CD8-positive, alpha-beta memory T cell (primary cell): ENCODE measurements at places on chromosomes 12 and 14. TPM values are rescaled to one million over a fixed set of nuclear protein-coding genes. Genes with fewer than 3 reads are reported as not detected.

The SSPN gene
- not detected for total RNA-seq

GRCh38 chr14:100293497-100294212 is 12.6 kb downstream of the SLC25A29 start:
- DNase-seq = no peak

DNA sequence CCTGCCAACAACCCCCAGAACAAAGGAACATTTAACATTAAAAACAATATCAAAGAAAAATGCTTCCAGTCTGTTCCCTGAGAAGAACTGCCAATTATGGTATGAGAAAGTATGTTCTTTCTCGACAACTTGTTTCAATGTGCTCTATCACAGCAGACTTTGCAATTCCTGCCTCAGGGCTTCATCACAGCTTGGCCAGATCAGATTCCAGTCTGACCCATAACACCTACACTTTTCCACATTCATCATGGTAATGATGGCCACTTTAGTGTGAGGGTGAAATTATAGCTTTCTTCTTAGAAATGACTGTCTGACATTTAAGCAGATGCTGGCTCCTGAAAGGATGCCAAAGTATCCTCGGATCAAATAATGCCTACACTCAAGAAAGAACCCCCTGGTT is 17.0 kb downstream of the NEK9 start:
- no peak for DNase-seq

DNA sequence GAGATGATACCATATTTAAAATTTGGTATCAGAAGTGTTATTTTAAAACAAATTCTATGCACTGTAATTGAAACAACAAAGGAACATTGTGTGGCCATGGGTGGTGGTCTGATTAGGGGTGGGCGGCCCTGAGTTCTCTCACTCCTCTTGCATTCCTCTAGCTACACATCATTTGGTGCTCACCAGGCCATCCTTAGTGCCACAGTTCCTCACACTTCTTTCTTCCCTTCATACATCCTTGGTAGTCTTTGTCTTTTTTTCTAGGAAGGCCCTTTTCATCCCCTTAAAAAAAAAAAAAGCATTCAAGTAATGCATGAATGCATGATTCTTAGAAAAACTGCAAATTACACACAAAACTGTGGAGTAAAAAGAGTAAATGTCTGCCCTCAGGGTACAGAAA is 2.4 kb upstream of the MANSC4 start:
- no peak for DNase-seq

GRCh38 chr14:68794130-68794850 is 1.4 kb upstream of the ZFP36L1 start:
- DNase-seq = peak; percentile 92
